MM.1S (cell line): ENCODE measurements at places on chromosomes 2 and 18.

GRCh38 chr2:129444751-129445150 is 534.7 kb upstream of the RAB6C start:
- no peak for DNase-seq

- no peak for DNase-seq
Observed at GRCh38 chr18:48521723-48522122, 17.1 kb upstream of the CTIF start.

DNA sequence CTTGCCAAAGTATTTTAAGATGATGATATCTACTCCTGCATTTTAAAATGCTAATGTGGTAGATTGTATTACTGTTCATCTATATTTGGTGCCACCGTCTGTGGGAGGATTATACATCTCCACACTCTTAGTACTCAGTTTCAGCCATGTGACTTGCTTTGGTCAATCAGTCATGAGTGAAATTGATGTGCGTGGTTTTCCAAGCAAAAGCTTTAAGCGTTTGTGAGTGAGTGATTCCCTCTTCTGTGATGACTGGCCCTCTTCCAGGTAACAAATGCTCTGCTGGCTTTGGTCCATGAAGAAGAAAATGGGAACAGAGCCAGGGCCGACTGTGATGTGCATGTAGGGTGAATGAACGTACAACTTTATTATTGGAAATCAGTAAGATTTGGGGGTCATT is 330.4 kb downstream of the LPIN1 start:
- no peak for DNase-seq

GRCh38 chr2:144470816-144471215 is 49.1 kb downstream of the ZEB2 start:
- no peak for DNase-seq

GRCh38 chr2:82986899-82987298 is 1472.2 kb downstream of the SUCLG1 start:
- DNase-seq: no peak

DNA sequence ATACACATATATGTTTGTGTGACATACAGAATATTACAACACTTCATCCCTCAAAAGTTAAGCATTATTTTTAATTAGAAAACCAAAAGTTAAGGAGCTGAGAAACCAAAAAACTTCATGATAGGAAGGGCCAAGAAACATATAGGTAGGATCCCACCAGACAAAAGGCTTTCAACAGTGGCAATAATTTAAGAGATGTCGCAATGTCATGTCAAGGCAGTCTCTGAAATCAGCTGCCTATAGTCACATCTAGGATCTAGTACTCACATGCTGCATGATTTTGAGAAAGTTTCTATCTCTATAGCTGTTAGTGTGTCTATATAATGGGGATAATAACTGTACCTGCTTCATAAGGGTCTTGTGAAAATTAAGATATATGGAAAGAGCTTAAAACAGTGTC is 72.7 kb downstream of the SPIRE1 start:
- no peak for DNase-seq

GRCh38 chr2:16613539-16614011 is 52.1 kb downstream of the CYRIA start:
- peak; percentile 46 for DNase-seq

DNA sequence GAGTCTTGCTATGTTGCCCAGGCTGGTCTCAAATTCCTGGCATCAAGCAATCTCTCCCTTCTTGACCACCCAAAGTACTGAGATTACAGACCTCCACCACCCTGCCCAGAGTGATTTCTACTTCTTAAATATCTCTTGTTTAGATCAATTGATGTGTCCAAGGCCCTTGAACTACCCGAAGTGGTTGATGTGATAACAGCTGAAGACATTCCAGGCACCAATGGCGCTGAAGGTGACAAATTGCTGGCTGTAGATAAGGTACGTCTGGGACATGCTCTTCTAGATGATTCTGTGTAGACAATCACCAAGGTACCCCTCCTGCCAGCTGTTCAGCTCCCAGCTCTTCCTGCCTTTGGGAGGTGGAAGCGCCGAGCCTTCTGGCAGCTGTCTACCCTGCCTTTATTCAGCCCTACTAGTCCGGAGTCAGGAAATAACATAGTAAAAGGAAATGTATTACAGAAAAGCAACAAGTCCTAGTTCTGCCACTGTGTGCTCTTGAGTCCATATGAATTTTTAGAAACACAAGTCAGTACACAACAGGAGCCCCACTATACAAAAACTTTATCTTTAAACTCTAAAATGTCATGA is 61.3 kb upstream of the BZW1 start:
- DNase-seq: no peak

DNA sequence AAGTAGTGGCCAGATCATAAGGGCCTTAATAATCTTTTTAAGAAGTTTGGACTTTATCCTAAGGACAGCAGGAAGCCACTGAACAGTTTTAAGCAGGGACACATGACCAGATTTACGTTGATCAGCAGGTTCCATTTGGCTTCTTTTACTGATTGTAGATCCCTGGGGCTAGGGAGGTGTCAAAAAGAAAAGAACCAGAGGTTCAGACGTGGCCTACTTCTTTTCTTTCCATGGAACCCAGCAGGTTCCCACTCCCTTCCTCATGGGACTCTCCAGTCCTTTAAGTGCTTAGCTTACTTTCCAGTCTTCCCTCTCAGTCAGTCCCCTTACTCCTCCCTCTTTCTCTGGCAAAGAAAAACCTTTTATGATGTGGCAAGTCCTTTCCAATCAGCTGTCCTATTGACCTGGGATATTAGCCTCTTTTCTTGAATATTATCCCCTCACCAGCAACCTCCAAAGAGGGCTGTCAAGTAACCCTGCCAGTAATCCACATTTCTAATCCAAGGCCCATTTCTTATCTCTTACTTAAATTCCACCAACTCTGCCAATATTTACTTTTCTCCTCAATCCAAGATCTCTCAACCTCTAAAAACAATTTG is 33.5 kb downstream of the NHEJ1 start:
- DNase-seq: no peak

GRCh38 chr2:210392469-210392881 is 77.5 kb upstream of the MYL1 start:
- DNase-seq: no peak

DNA sequence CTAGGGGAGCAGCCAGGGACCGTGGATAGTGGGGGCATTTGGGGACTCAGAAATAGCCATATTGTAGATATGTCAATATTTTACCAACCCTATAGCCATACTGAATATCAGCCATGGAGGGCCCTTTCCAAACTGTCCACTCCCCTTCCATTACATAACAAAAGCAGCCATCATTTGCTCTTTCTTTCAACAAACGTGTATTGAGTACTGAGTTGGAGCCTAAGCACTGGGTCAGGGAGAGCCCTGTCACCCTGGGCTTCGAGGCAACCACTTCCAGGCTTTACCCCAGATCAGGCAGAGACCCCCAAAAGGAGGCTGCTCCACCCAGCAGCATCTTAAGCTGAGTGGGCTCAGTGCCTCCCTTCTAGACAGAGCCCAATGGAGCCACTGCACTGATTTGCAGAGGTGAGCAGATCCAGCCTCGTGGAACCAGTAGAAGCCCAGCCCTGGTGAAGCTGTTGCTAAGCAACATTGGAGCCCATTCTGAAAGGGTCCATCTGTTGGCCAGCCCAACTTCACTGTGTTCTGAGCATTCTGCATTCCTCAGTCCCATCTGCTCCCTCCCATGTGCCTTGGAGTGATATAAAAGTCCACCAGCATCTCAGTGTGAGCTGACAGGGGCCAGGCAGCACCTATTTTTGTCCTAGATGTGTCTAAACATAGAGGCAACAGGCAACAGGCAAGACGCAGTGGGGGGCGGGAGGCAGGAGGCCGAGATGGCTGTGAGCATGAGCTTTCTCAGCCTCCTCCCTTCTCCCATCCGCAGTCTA is 112.1 kb downstream of the PLB1 start:
- DNase-seq: no peak

DNA sequence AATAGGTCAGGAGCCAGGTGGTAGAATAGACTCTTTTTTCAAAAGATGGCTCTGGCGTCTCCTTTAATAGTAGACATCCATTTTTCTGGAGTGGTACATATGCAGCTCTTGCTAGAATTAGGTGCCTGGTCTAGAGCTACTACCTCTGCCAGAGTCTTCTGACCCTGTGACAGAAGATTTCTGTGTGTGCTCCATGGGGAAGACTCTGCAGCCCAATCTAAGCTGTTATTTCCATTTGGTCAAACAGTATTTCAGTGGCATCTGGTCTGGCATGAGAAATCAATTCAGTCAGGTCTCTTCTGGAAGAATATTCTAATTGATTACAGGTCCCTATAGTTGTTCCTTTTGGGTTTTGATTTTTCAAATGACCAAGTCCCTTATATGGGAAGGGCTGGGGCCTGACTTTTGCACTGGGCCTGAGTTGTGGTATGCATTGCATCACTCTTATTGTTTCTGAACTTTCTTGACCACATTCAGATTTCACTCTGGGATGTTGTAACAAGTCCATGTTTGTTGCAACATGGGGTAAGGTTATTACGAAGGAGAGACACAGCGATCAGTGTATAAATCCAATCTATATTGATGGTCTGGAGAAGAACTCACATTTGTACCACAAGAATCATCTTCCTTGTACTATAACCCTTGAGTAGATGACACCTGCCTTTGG is 12.1 kb downstream of the MXD1 start:
- DNase-seq: no peak

DNA sequence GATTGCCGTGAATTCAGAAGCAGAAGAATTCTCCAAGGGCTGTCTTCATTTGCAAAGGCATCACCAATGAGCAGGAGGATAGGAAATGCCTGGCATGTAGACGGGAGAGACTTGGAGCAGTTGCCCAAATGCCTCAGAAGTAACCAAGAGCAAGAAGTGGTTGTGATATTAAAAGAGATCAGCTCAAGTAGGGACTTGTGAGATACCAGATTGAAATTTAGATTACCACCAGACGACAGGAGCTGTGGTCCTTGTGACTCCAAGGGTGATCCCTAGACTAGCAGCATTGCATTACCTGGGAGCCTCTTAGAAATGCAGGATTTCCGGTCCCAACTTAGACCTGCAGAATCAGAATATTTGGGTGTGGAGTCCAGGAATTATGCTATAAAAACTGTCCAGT is 228.6 kb upstream of the EPAS1 start:
- DNase-seq: no peak

- DNase-seq: no peak
Observed at GRCh38 chr2:174176898-174177297, 71.4 kb downstream of the OLA1 start.

- no peak for DNase-seq
Observed at GRCh38 chr2:179860255-179861026, 971 bp downstream of the ZNF385B start.

DNA sequence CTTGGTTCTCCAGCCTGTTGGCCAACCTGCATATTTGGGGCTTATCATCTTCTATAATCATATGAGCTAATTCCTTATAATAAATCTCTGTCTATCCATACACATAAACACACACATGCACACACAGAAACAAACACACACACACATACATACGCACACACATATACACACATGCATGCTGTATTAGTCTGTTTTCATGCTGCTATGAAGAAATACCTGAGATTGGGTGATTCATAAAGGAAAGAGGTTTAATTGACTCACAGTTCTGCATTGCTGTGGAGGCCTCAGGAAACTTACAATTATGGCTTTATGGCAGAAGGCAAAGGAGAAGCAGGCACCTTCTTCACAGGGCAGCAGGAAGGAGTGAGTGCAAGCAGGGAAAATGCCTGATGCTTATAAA is 707.4 kb upstream of the CDH2 start:
- DNase-seq: no peak

DNA sequence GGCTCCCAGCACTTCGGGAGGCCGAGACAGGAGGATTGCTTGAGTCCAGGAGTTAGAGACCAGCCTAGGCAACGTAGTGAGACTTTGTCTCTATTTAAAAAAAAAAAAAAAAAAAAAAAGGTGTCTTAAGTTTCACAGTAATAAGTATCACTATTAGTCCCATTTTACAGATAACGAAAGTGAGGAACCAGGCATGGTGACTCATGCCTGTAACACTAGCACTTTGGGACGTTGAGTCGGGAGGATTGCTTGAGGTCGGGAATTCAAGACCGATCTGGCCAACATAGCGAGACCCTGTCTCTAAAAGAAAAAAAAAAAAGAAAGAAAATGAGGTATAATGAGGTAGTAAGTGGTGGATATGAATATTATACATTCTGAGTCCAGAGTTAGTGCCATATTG is 2.5 kb downstream of the KCNJ13 start:
- no peak for DNase-seq

DNA sequence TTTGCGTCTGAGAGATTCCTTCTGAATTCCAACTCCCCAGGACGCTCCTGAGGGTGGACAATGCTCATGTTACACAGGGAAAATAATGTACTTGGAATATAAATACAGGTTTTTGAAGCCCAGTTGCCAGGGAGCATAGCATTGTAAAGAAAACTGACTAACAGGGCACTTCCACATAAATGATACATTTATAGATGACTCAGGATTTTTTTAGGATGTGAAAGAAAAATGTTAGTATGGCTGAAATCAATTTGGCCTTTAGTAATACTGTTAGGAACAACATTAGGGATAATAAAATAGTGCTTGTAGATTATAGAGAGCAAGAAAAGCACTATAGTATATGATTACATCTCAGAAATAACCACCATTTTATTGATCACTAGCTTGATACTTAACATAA is 23.6 kb downstream of the ZNF397 start:
- no peak for DNase-seq

- DNase-seq: no peak
Observed at GRCh38 chr18:80106482-80107051, 2.5 kb upstream of the ADNP2 start.

GRCh38 chr2:25743132-25743830 is 69.9 kb upstream of the DTNB start:
- DNase-seq: peak; percentile 90

DNA sequence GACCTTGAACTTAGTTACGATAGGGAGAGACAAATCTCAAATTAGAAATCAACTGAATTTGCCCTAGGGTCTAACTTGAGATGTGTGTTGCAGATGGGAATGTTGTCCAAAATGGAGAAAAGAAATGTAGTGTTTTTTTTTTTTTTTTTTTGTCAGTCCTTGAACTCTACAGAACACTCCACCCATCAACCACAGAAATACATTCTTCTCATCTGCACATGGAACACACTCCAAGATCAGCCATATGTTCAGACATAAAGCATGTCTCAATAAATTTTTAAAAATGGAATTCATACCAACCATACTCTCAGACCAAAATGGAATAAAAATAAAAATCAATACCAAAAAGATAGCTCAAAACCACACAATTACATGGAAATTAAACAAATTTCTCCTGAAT is 526.5 kb downstream of the FBXO15 start:
- DNase-seq: no peak

DNA sequence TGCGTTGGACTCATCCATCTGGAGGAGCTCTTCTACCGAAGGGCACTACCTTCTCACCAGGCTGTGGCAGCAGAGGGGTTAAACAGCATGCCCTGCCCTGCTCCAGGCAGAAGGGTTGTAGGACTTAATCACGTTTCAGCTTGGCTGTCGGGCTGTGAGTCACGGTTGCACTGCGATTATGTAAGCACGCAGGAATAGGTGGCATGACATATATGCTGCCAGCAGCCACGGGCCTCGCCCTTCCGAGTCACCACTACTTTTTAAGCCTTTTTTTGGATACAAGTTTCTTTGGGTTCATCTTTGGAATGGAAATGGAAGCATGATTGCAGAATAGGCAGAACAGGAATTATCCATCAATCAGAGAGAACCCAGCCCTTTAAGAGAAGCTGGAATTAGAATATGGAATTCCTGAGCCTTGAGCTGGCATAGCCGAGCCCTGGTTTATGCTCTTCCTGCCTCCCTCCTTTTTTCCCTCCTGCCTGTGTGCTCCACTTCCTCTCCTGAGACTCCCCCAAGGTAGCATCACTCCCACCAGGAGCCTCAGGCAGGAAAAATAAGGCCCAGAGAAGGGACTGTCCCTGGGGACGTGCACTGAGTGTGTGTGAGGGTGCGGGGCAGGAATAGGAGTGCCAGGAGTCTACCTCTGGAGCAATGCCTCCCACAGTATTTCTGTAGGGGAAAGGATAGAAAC is 86.8 kb downstream of the SEMA4F start:
- no peak for DNase-seq

- no peak for DNase-seq
Observed at GRCh38 chr2:240362216-240362755, 73.2 kb upstream of the GPC1 start.
